ENCODE measurements at places on chromosomes 4 and X.
A peak's percentile ranks its signal among the peaks of the same experiment; 100 is the strongest.

GRCh38 chr4:28373191-28373590 lies 1512.5 kb downstream of the STIM2 start:
- no peak for DNase-seq

GRCh38 chr4:44662623-44663005 lies 11.2 kb upstream of the YIPF7 start:
- DNase-seq: no peak

DNA sequence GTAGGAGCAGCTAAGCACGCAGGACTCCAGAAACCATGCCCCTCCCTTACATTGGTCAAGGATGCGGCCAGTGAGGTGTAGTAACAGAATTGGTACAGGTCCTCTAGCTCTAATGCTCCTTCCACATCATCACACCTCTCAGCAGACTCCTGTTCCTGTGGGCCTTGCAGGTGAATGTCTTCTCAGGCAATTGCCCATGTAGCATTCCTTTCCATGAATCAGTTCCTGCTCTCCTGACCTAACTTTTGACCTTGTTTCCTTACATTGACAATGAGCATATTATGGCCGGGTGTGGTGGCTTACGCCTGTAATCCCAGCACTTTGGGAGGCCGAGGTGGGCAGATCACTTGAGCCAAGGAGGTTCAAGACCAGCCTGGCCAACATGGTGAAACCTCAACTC lies 31.3 kb downstream of the MAP7D3 start:
- no peak for DNase-seq

DNA sequence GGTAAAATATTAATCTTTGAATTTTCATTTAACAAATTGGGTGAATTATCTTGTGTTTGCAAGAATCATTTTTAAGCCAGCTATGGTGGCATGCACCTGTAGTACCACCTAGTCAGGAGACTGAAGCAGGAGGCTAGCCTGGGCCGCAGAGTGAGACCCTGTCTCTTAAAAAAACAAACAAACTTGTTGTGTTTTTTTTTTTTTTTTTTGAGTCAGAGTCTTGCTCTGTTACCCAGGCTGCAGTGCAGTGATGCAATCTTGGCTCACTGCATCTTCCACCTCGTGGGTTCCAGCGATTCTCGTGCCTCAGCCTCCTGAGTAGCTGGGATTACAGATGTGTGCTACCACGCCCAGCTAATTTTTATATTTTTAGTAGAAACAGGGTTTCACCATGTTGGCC lies 2.2 kb downstream of the TXLNG start:
- DNase-seq: no peak

GRCh38 chrX:68807818-68808217 lies 21.0 kb upstream of the EFNB1 start:
- no peak for DNase-seq

DNA sequence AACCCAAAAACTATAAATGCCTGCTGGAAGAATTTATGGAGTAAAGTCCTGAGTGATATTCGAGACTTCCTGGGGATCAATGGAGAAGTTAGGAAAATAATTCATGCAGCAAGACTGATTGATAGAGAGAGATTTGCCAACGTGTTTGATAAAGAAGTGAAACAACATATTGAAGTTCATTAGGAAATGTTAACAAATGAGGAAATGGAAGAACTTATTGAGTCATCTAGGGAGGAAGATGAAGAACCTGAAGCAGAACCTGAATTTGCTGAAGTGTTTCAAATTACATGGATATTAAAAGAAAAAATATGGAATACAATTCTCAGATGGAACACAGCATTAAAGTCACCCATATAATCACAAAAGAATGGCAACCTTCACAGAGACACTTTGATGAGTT lies 39.0 kb downstream of the DDX60 start:
- DNase-seq: no peak

- no peak for DNase-seq
Measured at GRCh38 chrX:17007134-17007768, 60.8 kb downstream of the REPS2 start.

DNA sequence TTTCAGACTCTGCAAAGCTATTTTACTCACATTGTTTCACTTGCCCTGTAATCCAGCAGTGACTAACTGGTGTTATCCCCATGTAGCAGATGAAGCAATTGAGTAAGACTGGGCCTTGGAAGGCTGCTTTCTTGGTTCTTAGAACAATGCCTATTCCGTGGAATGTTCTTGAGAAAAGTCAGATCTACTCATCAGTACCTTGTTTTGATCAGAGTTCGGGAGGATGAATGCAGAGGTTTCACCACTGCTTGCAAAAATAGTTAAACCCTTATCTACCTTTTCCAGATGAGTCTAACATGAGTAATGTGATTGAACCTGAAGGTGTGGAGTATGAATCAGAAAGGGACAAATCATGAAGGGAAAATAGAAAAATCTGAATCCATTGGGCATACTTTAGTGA lies 1.8 kb downstream of the MAOB start:
- DNase-seq: no peak

- no peak for DNase-seq
Measured at GRCh38 chr4:5955856-5956255, 62.4 kb downstream of the C4orf50 start.

GRCh38 chrX:24148121-24148520 lies 1.4 kb upstream of the ZFX start:
- no peak for DNase-seq

GRCh38 chrX:2242326-2242725 lies 258.4 kb downstream of the DHRSX start:
- no peak for DNase-seq

- no peak for DNase-seq
Measured at GRCh38 chrX:39144956-39145355, 343.7 kb downstream of the MID1IP1 start.

- no peak for DNase-seq
Measured at GRCh38 chr4:83112678-83113428, 1.7 kb downstream of the PLAC8 start.

DNA sequence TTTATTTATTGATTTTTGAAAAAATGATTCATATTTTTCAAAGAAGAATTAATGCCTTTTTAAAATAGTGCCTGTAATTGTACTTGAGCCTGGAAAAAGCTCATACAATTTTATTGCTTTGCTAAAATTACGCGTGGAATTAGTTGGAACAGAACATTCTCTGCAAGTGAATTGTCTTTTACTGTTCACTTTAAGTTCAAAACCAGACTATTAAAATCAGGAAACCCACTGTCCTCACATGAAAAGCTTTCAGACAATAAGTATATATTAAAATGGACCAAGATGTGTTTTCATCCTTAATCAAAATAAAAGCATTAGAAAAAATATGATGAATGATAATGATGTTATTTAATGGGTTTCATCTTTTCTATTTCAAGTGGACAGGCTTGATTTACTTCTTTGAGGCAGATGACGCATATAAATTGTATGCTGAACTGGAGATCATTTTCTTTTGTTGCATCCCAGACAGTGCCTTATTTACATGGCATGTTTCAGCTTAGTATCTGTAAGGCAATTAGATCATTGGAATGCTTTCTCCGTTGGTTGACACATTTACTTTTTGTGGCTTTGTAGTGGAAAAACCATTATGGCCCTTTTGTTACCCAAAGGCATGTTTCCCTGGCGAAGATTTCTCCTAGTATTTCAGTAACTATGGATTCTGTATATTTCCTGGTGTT lies 299.0 kb upstream of the MAGEC2 start:
- DNase-seq: no peak

DNA sequence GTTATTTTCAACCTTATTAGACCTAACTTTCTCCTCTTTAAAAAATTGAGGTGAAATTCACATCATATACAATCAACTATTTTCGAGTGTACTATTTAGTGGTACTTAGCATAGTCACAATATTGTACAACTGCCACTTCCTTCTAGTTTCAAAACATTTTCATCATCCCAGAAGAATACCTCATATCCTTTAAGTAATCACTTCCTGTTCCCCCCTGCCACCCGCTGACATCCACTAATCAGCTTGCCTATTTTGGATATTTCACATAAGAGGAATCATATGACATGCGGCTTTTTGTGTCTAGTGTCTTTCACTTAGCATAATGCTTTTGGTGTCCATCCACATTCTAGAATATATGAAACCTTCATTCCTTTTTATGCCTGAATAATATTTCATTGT lies 10.0 kb upstream of the PPA2 start:
- no peak for DNase-seq

DNA sequence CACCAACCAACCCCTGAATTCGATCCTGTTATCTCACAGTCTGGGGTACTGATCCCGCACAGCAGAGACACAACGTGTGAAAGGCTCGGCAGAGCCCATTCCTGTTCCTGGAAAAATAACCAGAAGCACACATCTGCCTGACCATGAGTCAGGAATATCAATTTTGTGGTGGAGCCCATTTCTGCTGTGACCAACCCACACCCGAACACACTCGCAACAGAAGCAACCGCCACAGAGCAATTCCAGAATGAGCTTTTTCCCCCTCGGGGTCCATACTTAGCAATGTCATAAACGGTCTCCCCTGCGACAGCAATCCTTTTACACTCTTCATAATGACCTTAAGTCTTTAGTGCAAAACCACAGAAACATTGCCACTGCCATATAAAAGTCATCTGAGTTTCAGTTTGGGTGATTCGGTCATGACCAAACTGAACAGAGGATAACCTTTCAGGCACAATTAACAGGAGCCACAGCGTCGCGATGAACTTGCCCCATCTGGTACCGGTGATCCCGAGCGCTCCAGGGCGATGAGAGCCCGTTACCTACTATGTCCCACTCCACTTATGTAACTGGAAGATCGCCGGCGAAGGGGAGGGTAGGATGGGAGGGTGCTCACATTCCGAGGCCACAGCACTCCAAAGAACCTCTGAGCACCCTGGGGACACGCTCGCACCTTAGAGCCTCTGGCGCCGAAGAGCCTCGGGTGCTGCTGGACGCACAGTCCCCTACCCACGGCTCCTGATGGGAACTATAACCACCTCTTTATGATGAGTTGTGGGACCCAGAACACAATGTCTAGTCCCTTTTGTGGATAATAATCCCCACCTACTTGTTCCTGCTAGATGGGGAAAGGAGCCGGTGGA lies 1.1 kb downstream of the MECP2 start:
- no peak for DNase-seq

GRCh38 chrX:22314211-22314610 lies 41.5 kb downstream of the CBLL2 start:
- DNase-seq: no peak

DNA sequence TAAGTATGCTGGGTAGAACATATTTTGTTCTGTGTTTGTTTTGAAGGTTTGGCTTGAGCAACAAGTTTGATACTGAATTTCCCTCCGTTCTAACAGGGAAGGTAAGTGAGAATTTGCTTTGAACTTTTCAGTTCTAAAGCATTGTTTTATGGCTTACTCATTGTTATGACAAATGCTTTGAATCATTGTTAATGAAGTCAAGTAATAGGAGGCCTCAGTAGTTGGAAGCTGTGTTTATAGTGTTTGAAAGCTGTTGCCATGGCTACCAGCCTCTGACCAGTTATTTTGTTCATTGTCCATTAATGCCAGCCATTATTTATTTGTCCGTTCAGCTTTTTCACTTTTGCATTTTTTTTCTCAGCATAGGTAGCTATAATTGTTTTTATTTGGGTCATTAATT lies 14.4 kb downstream of the CHIC1 start:
- DNase-seq: no peak

DNA sequence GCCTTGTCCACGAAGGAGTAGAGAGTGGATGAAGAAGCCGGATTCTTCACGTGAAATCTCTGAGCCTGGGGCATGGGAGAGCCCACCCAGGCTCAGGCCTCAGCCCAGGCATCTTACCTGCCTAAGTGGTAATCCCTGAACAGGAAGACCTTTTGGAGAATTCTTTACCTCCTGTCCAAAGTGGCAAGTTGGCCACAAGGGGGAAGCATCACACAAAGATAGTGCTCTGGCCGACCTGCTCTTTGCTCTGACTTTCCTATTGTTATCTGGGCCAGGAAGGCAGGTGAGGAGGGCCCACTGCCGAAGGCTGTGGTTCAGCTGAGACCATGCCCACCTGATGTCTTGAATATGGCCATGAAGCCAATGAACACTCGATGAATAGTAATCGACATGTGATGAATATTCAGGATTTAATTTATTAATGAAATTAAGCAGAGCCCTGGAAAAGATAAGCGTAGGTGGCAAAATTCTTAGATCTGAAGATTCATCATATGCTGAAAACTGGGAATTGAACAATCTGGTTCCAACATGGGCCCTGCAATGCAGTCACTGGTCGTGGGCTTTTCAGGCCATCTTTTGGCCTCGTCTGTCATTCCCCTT lies 93.8 kb downstream of the PDGFRA start:
- DNase-seq: peak; percentile 9

DNA sequence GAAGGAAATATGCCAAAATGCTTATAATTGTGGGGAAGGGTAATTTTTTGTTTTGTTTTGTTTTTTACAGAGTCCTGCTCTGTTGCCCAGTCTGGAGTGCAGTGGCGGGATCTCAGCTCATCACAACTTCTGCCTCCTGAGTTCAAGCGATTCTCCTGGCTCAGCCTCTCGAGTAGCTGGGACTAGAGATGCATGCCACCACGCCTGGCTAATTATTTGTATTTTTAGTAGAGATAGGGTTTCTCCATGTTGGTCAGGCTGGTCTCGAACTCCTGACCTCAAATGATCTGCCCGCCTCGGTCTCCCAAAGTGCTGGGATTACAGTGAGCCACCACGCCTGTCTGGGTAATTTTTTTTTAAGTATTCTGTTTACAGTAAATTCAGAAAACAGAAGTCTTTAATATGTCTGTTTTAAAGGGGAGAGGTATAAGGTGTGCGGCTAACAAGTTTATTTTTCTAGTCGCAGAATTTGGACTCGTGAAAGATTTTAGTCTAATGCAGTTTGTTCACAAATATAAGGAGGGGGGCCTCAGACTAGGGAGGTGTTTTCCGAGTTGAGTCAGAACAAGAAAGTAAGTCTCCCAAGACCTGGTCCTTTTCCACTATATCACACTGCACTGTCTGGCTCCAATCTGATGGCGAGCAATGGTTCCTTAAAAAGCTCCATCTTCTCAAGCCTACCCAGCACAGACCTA lies 1.5 kb downstream of the ACSL1 start:
- DNase-seq: no peak

DNA sequence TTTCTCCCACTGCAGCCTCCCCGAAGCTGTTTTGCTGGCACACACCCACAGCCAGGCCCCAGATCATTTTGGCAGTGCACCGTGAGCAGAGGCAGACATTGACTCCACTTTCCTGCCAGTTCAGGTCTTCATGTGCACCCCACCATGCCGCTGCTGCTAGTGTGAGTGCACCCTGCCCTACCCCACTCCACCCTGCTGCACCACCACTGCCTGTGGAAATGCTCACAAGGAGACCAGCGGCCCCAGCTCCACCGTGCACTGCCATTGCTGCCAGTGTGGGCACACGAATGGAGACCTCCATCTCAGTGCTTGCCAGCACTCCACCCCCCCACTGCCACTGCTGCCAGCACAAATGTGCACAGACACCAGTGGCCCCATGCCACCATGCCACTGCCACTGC lies 277.6 kb upstream of the ZC4H2 start:
- no peak for DNase-seq

- DNase-seq: no peak
Measured at GRCh38 chrX:69158166-69158980, 6.9 kb downstream of the PJA1 start.

- DNase-seq: peak; percentile 10
Measured at GRCh38 chrX:80808881-80809411, 731 bp downstream of the BRWD3 start.

DNA sequence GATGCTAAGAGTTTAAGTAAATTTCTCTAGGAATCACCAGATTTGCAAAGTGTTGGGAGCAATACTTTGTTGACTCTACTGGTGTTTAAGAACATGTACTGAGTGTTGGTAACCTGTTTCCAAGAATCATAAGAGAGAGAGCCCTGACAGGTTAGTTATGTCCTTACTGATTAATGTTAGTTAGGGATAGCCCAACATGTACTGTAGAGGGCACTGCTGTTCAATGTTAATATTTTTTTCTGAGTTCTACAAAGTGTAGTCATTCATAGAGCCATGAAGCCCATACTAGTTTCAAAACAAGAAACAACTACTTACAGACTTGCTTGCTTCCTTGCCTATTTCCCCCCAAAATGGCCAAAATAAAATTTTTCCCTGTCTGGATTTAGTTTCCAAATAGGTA lies 11.9 kb downstream of the TMPRSS11D start:
- no peak for DNase-seq

All from activated gamma-delta T cell treated with anti-CD3 and anti-CD28 coated beads, Interleukin-2, amount 50 U/mL, for 16 hours (primary cell).